ENCODE measurements at places on chromosomes 6 and 20.

DNA sequence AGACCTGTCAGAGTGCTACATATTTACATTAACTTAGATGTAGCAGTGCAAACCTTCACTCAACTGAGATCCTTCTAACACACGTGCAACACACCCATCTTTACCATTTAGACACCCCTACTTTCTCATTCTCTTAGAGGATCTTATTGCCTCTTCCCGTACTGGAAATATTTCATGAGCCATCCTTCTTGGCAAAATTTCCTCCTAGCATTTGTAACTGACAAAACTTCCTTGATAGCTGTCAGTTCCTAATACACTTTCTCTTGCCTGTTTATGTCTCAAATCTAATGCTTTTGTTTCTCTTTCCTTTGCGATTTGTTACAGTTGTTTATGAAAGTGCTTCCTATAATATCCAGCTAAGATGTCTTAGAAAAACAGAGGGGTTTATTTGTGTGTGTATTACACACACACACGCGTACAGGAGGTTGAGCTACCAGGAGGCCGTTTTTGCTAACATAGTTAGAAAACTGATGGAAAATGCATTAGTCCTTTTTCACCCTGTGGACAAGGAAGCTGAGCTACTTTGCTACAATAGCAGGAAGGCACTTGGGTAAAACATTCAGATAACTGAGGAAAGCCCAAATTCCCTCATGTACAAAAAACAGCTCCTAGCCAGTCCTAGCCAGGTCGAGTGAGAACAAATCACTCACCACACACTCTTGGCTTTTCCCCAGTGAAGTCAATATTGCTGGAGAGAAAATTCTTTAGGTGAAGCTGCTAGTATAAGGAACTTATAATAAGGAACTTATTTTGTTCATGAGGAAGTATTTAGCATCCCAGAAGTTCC lies 153.6 kb downstream of the NFATC2 start:
- no peak for DNase-seq

- DNase-seq: no peak
Observed at GRCh38 chr6:143227675-143228074, 167.0 kb downstream of the AIG1 start.

GRCh38 chr6:108807928-108808327 lies 40.3 kb upstream of the ARMC2 start:
- DNase-seq: no peak

- DNase-seq: no peak
Observed at GRCh38 chr6:14344486-14344885, 226.9 kb downstream of the CD83 start.

- DNase-seq: peak; percentile 38
Observed at GRCh38 chr6:45376310-45377042, 1.3 kb downstream of the SUPT3H start.

- peak; percentile 52 for DNase-seq
Observed at GRCh38 chr20:7980332-7981046, 39.1 kb downstream of the TMX4 start.

- no peak for DNase-seq
Observed at GRCh38 chr20:32191873-32192272, 15.7 kb downstream of the PLAGL2 start.

DNA sequence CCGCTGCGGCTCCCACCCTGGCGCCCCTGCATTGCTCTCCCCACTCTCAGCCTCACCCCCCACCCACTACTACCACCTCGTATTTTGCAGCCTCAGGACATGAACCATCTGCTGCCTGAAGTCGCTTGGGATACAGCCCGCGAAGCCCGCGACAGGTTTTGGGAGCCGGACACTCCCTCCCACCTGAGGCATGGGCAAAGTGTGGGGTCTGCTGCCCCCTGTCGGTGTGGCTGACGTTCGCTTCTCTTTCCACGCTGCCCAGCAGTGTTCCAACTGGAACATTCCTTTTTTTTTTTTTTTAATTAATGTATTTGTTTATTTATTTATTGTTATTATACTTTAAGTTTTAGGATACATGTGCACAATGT lies 15.3 kb upstream of the LPA start:
- DNase-seq: no peak

Measured in NCI-H510A treated with DMSO at 0.1 percent for 48 hours (cell line).